ENCODE measurements at places on chromosomes 7 and 10.
A peak's percentile ranks its signal among the peaks of the same experiment; 100 is the strongest.

DNA sequence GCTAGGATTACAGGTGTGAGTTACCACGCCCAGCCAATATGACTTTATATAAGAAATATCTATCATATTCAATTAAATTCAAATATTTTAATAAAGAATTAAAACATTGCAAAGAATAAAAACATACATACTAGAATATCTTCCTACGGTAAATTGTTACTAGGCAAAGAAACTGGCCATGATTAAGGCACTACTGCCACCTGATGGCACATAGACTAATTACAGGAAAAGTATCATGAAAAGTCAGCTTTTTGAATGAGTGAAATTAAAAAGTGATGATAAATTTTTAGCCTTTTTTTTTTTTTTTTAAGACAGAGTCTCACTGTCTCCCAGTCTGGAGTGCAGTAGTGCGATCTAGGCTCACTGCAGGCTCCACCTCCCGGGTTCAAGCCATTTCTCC, 30.9 kb downstream of the MRPS33 start:
- H3K27ac ChIP-seq = no peak overlapping the region
- H3K4me3 ChIP-seq = no peak overlapping the region
- H3K27me3 ChIP-seq = peaks cover 18% of the 10 kb centered on the region

- no peak for DNase-seq
- no peaks in the 10 kb centered on the region for H3K27me3 ChIP-seq
- peaks cover 81% of the 10 kb centered on the region for H3K36me3 ChIP-seq
- no peak overlapping the region for H3K4me3 ChIP-seq
Measured at GRCh38 chr10:3139216-3139910, 33.2 kb downstream of the PITRM1 start.

DNA sequence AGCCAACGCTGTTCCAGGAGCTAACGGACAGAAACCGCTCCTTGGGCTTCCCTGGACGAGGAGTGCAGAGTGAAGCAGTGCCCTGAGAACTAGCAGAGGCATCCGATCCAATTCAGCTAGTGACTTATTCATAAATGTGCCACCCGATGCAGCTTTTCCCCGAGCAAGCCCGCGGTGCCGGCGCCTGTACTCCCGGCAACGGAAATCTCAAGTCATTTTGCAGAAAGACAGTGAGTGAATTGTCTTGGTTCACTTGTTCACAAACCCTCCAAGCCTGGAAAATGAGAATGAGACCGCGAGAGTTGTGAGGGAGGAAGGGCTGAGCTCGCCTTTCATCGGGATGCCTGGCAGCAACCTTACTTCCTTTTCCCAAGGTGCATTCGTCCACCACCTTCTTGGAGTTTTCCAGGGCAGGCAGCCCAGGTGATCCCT, 87.5 kb downstream of the COBL start:
- no peaks in the 10 kb centered on the region for H3K36me3 ChIP-seq
- H3K27ac ChIP-seq = no peak overlapping the region
- peaks cover 8% of the 10 kb centered on the region for H3K27me3 ChIP-seq
- no peak overlapping the region for H3K4me3 ChIP-seq
- no peak for DNase-seq

GRCh38 chr10:116472891-116473290, 45.2 kb downstream of the PNLIPRP3 start:
- H3K36me3 ChIP-seq = no peaks in the 10 kb centered on the region
- H3K4me3 ChIP-seq = no peak overlapping the region
- no peaks in the 10 kb centered on the region for H3K27me3 ChIP-seq
- H3K27ac ChIP-seq = no peak overlapping the region
- H3K4me1 ChIP-seq = no peaks in the 10 kb centered on the region

GRCh38 chr7:137329411-137329810, 14.1 kb downstream of the PTN start:
- no peaks in the 10 kb centered on the region for H3K27me3 ChIP-seq
- no peak overlapping the region for H3K4me3 ChIP-seq
- no peak overlapping the region for H3K27ac ChIP-seq
- H3K4me1 ChIP-seq = no peaks in the 10 kb centered on the region
- DNase-seq = no peak

- peaks cover 16% of the 10 kb centered on the region for H3K4me1 ChIP-seq
- peak overlapping the region; percentile 24 for H3K4me3 ChIP-seq
- DNase-seq = no peak
- no peak overlapping the region for H3K27ac ChIP-seq
- H3K36me3 ChIP-seq = no peaks in the 10 kb centered on the region
Measured at GRCh38 chr7:151168003-151168786, 701 bp upstream of the GBX1 start.

GRCh38 chr10:133219782-133220181, 10.2 kb upstream of the UTF1 start:
- no peak for DNase-seq
- H3K4me3 ChIP-seq = no peak overlapping the region
- peaks cover 3% of the 10 kb centered on the region for H3K4me1 ChIP-seq
